ENCODE measurements at places on chromosomes 2 and 18. TPM values are rescaled to one million over a fixed set of nuclear protein-coding genes. Genes with fewer than 3 reads are reported as not detected.

HOXD13 gene
- total RNA-seq = not detected

ABCA12 gene
- total RNA-seq = not detected

CRACDL gene
- total RNA-seq = 8.7 TPM

C18orf54 gene
- total RNA-seq = 4.7 TPM

FMNL2 gene
- total RNA-seq = 40.3 TPM

TM4SF20 gene
- total RNA-seq = not detected

DSG1 gene
- total RNA-seq = not detected

YES1 gene
- total RNA-seq = 208 TPM

SF3B6 gene
- 168 TPM for total RNA-seq

TWIST2 gene
- 1.6 TPM for total RNA-seq

PRKAG3 gene
- not detected for total RNA-seq

TRIB2 gene
- 13.9 TPM for total RNA-seq

CTAGE1 gene
- 0.09 TPM for total RNA-seq

CIDEA gene
- total RNA-seq = 0.81 TPM

NPC1 gene
- total RNA-seq = 24.7 TPM

C2orf78 gene
- total RNA-seq = not detected

CXCR1 gene
- total RNA-seq = not detected

EPB41L5 gene
- 29.3 TPM for total RNA-seq

ZNF804A gene
- total RNA-seq = 0.27 TPM

UGT1A10 gene
- total RNA-seq = not detected

CFC1 gene
- not detected for total RNA-seq

CAPN14 gene
- total RNA-seq = under 0.01 TPM

CHRNG gene
- total RNA-seq = not detected

DES gene
- not detected for total RNA-seq

ANKRD62 gene
- not detected for total RNA-seq

NEU4 gene
- total RNA-seq = not detected

DYNAP gene
- not detected for total RNA-seq

KCNK3 gene
- total RNA-seq = not detected

C1GALT1C1L gene
- 0.09 TPM for total RNA-seq

ACMSD gene
- total RNA-seq = not detected

ARHGAP25 gene
- total RNA-seq = 3.1 TPM

MYOM1 gene
- 0.18 TPM for total RNA-seq

ALK gene
- not detected for total RNA-seq

EFR3B gene
- 0.28 TPM for total RNA-seq

RAMP1 gene
- total RNA-seq = 0.19 TPM

UGT1A3 gene
- total RNA-seq = not detected

DPP4 gene
- total RNA-seq = 5.0 TPM

CSRNP3 gene
- not detected for total RNA-seq

KCNG3 gene
- total RNA-seq = not detected

CRYGA gene
- total RNA-seq = not detected

PPP4R3B gene
- total RNA-seq = 43.8 TPM

IHH gene
- 0.09 TPM for total RNA-seq

M1AP gene
- not detected for total RNA-seq

SPR gene
- 46.5 TPM for total RNA-seq

COLEC11 gene
- 0.38 TPM for total RNA-seq

FAM110C gene
- not detected for total RNA-seq

Measured in endothelial cell of coronary artery (primary cell).